Ovary (tissue), 10 donors: ENCODE measurements at places on chromosomes 2 and 18. TPM values are rescaled to one million over a fixed set of nuclear protein-coding genes. Genes with fewer than 3 reads are reported as not detected.

The LCT gene
- polyA plus RNA-seq = not detected

DNA sequence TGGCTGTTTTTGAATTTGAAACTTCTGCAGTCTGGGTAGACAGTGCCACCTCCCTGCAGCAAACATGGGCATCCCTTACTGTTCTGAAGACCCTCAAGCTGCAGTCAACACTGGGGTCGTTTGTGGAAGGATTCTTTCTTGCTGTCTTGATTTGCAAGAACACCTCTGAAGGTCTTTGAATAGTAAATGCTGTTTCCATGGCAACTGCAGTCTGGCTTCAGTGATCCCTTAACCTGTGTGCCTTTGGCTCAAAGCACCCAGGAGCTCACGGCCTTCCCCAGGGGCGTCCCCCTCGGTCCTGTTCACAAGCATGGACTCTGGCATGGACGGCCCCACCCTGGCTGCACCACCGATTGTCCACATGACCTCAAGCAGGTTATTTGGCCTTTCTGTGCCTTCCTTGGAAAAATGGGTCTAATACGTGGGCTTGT, 38.3 kb downstream of the LRRFIP1 start:
- no peak for DNase-seq

DNA sequence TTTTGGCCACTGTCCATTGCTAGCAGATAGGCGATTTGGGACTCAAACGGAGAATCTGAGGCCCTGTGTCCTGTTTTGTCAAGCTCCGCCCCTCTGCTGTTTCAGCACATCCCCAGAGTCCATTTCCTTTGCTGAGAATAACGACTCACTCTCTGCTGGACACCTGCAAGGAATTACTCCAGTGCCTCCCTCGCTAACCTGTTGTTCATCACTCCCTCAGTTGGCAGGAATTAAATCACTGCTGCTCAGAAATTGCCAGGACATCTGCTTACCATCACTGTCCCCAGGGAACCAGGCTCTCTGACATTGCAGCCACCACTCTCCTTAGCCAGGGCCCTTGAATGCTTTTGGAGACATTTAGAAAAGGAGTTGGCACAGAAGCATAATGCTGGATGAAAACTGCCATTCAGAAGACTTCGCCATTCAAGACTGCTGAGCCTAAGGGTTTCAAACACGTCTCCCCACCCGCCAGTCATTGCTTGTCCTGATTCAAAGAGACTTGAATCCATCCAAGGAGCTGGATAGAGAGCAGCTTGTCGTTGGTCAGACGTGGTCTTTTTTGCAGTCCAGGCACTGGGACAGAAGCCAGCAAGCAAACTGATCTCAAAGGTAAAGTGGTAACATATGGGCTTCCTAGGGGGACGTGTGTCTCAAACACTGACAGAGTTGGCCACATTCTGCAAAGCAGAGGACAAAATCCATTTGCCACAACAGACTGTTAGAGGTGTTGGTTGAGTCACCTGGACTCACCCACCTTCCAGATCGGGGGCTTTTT, 155.3 kb downstream of the UXS1 start:
- DNase-seq = no peak

DNA sequence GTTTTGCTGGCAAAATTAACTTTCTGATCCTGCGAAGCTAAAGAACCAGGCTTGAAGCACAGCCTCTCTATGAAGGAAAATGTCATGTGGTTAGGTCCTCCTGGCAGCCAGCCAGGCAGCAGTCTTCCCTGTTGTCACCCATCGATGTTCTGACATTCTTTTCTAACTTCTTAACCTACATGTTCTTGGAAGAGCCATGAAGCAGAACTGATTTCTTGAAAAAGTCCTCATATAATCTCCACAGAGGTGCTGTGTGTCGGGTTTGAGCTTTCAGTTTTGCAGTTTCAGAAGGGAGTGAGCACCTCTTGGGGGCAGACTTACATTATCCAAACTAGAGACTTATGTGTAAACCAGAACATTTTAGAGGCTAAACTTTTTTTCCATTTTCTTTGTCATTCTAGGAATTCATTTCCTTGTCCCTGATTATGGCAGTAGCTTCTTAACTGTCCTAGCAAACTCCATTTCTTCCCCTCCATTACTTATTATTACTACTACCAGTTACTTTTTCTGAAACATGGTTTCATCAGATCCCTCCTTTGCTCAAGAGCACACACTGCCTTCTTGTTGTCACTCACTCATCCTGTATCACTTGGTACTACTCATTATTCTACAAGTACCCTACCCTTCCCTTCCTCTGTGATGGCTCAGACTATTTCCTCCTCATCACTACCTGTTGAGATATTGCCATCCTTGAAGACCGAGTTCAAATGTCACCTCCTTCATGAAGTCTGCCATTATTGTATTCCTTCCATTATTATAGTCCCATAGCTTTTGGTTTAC, 31.1 kb downstream of the DOK1 start:
- DNase-seq = no peak

DNA sequence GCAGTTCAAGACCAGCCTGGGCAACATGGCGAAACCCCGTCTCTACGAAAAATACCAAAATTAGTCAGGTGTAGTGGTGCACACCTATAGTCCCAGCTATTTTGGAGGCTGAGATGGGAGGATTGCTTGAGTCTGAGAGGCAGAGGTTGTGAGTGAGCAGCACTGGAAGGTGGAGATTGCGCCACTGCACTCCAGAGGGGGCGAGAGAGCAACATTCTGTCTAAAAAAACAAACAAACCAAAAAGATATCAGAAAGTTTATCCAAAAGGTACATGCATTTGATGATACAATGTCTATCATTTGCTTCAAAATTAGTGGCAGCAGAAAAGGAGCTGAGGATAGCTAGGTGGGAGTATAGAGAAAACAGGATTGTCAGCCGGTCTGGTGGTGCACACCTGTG, 39.8 kb upstream of the CABLES1 start:
- DNase-seq = no peak
